ENCODE measurements at places on chromosomes 3 and 15.

DNA sequence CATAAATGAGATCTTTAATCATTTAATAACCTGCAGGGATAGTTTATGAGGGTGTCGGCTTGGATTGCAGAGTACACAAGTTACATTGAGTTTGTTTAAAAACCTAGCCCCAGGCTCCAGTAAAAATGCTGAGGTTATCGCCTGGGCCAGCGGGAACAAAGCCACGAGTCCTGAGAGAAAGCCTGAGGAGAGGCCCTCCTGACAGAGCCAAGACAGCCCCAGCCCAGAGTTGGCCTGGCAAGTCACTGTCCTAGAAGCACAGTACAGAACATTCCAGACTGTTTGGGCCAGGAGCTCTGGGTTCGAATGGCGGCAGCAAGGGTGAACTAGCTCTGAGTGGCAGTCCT is 32.4 kb downstream of the SEC61A1 start:
- DNase-seq: no peak

DNA sequence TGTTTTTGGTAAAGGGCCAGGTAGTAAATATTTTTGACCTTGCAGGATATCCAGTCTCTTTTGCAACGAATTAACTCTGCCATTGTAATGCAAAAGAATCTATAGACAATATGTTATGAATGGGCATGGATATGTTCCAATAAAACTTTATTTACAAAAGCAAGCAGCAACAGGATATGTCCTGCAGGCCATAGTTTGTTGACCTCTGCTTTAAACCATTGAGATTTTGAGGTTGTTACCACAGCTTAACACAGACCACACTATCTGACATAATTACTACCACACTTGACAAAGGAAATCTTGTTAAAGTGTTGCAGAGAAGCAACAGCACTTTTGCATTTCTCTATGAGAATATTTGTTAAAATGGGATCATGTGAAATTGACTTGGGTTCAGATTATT is 349.3 kb downstream of the ERC2 start:
- no peak for DNase-seq

- no peak for DNase-seq
Measured at GRCh38 chr3:133296981-133297380, 102.9 kb upstream of the BFSP2 start.

GRCh38 chr3:116886202-116886893 is 176.8 kb downstream of the TUSC7 start:
- no peak for DNase-seq

DNA sequence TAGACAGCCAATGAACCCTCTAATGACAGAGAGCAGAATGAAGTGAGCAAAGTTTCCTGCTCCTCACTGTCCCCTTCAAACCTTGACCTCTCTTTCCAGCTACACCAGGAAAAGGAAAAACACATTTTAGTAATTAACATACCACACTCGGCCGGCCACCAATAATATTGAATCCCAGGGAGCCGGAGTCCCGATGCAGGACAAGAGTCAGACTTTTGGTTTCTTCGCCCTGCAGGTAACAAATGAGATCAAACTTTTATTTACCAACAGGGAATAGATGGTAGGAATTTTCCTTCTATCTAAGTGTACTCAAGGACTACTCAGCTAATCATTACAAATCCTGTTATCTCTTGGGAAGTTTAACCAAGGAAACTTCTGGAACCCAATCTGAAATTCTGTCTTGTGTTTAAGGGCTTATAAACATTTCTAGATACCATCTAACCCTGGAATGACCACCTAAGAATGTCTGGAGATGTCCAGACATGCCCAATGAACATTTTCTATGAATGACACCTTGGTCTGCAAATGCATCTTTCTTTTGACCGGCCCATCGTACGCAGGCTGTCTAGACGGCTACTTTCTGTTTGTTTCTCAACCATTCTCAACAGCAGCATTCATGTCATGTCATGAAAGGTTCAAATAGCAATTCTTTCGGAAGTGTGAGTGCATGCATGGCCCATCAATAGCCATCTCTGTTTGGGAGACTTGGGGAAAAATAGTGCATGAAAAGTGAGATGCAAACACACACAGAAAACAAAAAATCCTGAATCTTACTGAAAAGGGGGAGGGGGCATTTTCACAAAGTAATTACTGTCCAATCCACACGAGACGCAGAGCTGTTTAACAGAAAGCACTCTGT is 16.1 kb downstream of the PDZRN3 start:
- no peak for DNase-seq

DNA sequence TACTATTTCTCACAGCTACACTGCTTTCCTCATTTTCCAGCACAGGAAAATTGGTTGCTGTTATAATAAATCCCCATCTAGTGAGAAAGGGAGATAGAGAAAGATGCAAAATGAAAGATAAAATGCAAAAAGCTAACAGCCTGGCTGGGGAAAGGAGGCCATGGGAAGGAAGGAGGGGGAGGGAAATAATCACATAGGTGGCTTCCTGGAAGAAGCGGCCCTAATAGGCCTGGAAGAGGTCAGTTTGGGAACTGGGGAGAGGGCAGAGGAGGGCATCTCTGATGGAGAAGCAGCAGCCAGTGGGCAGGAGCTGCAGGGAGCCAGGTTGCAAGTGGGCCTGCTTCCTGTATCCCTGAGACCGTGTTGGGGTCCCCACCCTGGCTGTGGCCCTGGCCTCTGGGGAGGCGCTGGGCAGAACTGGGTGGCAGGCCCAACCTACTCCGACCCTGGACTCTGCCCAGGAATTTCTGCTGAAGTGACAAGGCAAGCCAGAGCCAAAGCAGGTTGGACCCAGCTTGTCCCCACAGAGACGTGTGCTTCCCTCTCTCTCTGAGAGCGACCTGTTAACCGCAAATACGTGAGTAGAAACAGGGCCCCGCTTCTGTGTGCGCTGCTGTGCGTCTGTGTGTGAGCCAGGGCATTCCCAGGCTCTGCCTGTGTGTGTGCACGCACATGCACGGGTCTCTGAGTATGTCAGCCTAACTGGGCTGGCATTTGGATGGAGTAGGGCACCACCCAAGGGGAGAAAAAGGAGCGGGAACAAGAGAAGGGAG is 1.9 kb downstream of the SLC28A1 start:
- no peak for DNase-seq
